ENCODE measurements at places on chromosomes 4 and X.
A peak's percentile ranks its signal among the peaks of the same experiment; 100 is the strongest.

GRCh38 chr4:2761035-2761923, 5.1 kb upstream of the TNIP2 start:
- no peak for DNase-seq

DNA sequence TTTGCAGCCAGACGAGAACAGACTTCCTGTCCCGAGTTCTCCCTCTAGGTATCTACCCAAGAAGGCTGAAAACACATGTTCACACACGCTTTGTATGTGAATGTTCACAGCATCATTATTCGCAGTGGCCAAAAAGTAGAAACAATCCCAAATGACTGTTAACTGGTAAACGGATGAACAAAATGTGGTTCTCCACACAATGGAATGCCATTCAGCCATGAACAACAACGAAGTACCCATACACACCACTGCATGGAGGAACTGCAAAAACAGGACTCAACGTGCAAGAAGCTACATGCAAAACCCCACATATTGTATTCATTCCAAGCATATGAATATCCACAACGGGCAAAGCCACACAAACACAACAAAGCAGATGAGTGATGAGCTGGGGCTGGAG, 45.0 kb downstream of the PDHA1 start:
- DNase-seq = no peak

GRCh38 chr4:67483868-67484602, 61.3 kb downstream of the CENPC start:
- DNase-seq = no peak

- no peak for DNase-seq
Measured at GRCh38 chr4:3834663-3835521, 68.7 kb downstream of the ADRA2C start.

DNA sequence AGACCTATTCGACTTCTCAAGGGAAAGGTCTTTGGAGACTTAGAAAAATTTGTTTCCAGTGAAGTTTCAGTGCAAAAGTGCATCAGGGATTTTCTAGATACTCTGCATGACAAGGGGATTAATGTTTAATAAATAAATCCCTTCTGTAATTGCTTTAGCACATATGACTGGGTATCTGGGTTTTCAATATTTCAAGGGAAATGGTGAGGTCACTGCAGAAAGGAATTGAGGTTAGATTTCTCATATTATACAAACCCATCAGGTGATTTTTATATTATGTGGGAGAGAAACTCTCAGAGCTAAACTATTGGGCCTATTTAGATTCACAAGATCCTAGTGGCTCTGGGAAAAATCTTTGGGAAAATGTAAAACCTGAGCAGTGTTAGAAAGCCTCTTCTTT, 48.3 kb upstream of the SLC4A4 start:
- DNase-seq = no peak

DNA sequence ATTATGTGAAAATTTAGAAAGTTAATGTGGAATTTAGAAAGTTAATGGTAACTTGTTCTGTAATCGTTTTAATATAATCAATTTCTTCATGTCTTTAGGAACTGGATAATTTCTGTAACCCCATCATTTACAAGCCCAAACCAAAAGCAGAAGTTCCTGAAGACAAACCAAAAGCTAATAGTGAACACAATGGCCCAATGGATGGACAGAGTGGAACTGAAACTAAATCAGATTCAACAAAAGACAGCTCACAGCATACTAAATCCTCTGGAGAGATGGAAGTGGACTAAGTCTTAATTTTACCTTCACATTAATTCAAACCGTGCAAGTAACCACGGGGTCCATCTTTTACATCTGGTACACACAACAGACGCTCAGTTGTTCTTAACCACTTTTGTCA, 48.1 kb upstream of the PLK4 start:
- DNase-seq = no peak

- DNase-seq = no peak
Measured at GRCh38 chr4:55018978-55019377, 106.4 kb downstream of the KDR start.

GRCh38 chr4:22348410-22348809, 167.5 kb downstream of the ADGRA3 start:
- DNase-seq = no peak

DNA sequence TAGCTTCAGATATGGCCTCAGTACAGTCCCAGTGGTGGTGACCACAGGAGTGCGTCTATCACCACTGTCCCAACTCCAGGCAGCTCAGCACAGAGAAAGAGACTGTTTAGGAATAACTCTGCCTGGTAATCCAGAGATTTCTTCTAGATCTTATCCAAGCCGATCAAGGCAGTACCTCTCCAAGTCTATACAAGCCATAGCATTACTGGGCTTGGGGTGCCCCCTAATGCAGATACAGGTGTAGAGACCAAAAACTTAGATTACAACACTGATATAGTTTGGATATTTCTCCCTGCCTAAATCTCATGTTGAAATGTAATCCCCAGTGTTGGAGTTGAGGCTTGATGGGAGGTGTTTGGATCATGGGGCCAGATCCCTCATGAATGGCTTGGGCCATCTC, 100.9 kb downstream of the PTCHD1 start:
- no peak for DNase-seq

- DNase-seq = no peak
Measured at GRCh38 chr4:24262084-24262483, 322.3 kb downstream of the DHX15 start.

DNA sequence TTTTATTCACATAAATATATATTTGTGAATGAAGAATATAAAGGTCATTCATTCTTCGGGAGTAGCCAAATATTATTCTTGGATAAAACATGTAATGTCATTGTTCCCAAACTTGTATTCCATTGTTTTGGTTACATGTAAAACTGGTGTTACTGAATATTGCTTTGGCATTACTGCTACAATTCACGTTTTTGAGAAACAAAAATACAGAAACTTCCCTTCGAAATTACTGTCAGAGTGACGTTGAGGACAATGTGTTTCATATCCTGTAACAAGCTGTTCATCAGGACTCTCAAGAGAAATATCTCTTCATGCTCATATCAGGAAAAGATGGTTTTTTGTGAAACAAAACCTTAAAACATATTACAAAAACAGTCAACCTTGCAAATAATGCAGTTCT, 258.9 kb upstream of the DDX53 start:
- DNase-seq = no peak

DNA sequence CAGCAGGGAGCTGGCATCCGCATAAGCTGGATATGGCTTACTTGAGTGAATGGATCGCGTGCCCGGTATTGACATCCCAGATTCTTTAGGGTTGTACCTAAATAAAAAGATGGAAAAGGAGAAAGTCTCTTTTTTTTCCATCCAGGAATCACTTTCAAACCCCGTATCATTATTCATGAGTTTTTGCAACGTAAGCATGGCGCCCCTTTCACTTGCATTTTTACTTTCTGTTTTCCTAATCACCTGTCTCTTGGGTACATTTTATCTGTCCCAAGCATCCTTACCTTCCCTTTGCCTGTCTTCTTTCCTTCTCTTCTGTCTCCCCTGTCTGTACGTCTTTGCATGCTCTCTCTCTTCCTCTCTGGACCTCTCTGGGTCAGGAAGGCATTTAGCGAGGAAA, 128.6 kb downstream of the CPE start:
- DNase-seq = no peak

GRCh38 chr4:105148356-105148755, 1.7 kb downstream of the TET2 start:
- no peak for DNase-seq

DNA sequence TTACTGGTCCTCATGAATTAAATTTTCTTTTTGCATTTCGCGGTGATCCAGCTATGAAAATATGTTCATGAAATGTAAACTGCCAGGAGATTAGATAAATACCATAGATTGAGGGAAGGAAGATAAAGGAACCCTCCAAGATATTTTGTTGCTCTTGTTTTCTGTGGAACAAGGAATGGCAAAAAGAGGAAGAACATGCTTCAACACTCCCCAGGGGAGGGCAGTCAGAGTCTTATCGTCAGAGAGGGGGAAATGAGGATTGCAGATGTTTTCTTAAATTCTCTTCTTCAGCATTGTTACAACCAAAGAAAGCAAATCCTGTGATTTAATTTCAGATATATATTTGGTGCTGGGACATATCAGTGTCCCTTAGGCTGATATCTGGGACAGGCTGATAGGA, 9.5 kb upstream of the SFRP2 start:
- DNase-seq = no peak

DNA sequence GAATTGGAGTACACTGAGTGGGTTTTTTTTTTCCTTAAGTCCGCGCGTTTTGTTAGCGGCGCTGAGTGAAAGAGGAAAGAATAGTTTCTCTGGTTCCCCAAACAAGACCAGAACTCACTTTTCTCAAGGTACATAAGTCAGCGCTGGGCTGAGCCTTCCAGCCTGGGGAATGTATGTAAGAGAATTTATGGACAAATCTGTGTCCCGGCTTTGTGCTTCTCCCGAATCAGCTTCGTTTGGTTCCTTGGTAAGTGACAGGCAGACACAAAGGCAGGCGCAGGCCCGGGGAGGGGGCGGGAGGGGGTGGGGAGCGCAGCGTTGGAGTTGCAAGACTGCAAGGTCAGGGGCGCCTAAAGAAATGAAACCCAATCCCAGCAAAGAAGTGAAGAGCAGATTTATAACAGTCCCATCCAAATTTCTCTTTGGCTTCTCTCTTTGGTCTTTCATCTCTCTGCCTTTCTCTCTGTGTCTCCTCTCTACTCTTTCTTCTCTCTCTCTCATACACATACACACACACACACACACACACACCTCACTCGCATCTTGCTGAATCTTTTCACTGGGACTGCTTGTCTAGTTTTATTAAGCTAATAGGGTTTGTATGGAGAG, 981 bp downstream of the TET2 start:
- peak; percentile 52 for DNase-seq

- DNase-seq = no peak
Measured at GRCh38 chr4:1956631-1957030, 52.1 kb downstream of the NELFA start.

- no peak for DNase-seq
Measured at GRCh38 chrX:131558562-131558961, 14.7 kb downstream of the OR13H1 start.

GRCh38 chr4:3828546-3828945, 62.4 kb downstream of the ADRA2C start:
- DNase-seq = no peak

DNA sequence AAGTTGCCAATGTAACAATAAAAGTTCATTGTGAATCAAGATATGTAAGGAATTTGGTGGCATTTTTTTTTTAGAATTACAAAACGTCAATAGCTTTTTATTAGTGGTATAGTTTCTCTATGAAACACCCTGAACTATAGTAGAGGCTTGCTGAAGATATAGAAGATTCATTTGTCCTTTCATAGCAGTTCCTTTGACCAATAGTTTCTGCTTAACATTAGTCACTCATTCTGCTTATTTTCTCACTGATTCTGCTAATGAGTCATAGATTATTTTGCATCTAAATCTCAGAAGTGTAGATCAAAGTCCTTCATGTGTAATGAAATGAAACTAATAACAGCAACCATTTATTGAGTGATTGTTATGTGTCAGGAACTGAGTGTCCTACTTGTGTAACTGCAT, 205.0 kb upstream of the TET2 start:
- DNase-seq = no peak

DNA sequence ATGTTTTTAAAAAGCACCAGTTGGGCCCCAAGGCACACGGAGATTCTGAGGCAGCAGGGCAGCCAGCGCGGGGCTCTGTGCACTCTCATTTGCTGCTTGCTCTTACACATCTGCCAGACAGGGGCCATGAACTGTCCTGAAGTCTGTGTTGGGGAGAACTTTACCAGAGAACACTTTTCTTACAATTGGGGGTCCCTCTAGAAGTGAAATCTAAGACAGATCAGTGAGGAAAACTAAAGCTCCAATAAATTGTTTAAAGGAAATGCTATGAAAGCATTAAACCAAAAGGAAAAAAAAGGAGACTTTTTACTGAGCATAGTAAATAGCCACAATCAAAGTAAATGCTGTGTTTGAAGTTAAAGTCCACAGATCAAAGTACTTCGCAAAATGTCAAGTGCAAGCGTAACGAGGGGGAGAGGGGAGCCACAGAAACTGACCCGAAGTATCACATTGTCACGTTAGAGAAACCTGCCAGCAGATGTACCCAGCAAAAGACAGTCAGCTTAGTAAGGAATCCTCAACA, 37.8 kb downstream of the SORBS2 start:
- DNase-seq = peak; percentile 24

- peak; percentile 55 for DNase-seq
Measured at GRCh38 chrX:152821145-152821765, 9.3 kb downstream of the CETN2 start.

- DNase-seq = peak; percentile 47
Measured at GRCh38 chr4:95165926-95166524, 382.7 kb downstream of the UNC5C start.

DNA sequence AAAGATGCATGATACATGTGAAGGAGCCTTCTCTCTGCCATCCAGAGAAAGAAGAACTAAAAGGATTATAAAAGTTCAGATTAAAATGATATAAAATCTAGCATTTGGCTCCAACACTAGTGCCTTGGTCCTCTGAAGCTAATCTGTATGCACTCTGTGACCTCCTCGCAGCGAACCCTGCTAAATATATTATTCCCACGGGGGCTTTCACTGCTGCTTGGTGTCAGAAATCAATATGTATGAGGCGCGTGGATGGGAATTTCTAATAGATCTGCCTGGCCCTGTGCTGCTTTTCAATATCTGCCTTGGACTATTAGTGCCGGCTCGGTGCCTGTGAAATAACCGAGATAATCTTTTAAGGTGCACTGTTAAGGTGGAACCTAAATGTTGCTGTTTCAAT, 69.7 kb downstream of the CXXC4 start:
- peak; percentile 29 for DNase-seq

DNA sequence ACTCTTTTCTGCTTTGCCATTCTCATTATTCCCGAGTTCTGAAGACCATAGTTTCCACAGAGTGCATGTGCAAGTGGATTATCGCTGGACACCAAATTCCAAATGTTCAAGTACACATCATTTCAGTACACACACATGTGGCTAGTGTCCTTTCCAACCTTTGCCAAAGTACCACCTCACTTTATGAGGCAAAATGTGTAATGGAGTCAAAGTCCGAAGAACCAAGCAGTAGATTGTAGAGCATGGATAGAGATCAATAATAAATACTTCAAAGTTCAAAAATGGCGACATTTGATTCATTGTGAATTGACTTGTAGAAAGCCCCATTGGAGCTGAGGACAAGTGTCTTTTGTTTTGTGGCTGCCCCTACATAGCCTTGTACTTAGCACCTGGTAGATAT, 115.6 kb downstream of the TMEM164 start:
- no peak for DNase-seq

DNA sequence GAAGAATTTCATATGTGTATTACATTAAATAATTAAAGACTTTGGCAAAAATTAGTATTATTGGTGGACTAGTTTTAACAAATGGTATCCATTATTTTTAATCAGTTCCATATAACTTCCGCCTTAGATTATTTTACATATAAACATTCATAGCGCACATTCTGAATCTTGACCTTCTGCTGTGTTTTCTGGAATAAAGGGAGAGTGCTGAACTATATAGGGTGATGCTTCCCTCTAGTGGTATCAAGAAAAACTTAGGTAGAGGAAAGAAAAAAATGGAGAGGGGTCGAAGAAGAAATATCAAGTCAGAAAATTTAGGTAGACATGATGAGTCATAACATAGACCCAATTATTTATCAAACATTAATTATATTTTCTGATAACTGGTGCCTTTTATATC, 155.6 kb upstream of the PACRGL start:
- no peak for DNase-seq

- no peak for DNase-seq
Measured at GRCh38 chr4:1826531-1827350, 29.2 kb downstream of the LETM1 start.

All from nephron progenitor cell (in vitro differentiated cells).